ENCODE measurements at places on chromosomes 4 and X.
A peak's percentile ranks its signal among the peaks of the same experiment; 100 is the strongest.

DNA sequence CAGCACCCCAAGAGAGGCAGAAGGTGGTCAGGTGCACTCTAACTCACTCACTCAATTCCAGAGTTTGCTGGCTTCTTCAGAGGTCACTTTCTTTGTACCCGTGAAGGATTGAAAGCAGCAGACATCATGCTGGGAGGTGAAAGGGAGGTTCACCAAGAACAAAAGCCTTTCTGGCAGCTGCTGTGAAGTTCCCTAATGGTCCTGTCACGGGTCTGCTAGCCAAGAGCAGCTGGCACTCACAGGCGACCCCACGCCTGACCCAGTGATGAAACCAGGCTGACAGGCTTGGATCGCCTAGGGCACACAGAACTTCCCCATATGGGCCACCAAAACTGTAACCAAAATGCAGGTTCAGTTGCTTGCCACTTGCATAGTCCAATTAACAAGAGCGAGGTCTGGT lies 11.8 kb downstream of the NUDT11 start:
- DNase-seq = no peak

- DNase-seq = no peak
Measured at GRCh38 chr4:125749354-125749753, 434.6 kb downstream of the FAT4 start.

GRCh38 chrX:66410806-66411205 lies 228.1 kb downstream of the EDA2R start:
- no peak for DNase-seq

GRCh38 chr4:186810613-186811150 lies 87.0 kb upstream of the FAT1 start:
- DNase-seq = no peak

DNA sequence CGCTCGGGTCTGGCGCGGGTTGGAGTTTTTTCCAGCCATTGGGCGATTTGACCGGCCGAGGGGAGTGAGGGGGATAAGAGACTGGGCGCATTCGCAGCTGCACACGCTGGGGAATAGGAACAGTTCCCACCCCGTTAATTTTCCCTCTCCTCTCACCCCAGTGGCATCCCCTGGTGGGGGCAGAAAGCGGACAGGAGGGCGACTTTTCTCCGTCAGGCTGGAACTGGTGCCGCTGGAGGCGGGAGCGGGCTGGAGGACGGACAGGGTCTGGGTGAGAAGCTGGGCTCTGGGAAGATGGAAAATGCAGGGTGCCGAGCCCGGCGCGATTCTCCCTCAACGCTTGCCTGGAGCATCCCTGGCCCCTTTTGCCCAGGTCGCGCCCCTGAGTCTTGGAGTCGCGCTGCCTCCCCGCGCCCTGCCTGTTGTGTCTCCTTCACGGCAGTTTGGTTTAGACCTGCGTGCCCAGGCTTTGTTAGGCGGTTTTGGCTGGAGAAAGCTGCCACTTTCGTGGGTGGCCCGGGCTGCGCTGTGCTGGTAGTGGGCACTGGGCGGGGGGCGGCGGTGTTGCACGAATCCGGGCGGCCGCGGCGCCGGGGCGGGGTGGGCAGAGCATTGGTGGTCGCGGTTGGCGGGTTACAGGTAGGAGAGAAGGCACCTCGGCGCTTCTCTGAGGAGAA lies 2.0 kb downstream of the ADGRL3 start:
- no peak for DNase-seq

GRCh38 chr4:48033825-48034413 lies 17.3 kb downstream of the NIPAL1 start:
- peak; percentile 78 for DNase-seq

DNA sequence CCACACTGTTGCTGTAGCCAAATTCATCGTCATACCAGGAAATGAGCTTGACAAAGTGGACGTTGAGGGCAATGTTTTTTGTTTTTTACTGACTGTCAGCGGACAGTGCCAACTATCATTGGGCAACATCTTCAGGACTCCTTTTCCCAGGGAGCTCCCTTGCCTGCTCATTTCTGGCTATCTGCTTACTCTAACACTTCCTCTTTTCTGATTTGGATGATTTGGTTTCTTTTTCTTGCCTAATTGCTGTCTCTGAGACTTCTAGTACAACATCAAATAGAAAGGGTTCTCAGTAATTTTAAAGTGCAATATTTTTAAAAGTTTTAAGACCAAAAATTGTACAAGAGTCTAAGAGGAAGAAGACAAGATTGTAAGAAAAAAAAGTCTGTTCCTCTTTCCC lies 92.0 kb upstream of the KLHL4 start:
- no peak for DNase-seq

DNA sequence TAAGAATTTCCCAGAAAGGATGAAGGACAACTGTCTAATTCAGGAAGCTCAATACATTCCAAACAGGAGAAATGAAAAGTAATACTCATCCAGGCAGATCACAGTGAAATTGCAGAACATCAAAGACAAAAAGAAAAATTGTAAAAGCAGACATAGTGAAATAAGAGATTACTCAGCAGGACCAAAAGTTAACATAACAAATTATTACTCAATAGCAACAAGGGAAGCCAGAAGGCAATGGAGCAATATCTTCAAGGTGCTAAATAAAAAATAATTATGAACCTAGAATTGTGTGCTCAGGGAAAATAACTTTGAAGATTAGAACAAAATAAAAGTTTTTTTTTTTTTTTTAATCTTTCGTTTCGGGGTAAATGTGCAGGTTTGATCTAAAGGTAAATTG lies 30.5 kb upstream of the ENPP6 start:
- no peak for DNase-seq

- no peak for DNase-seq
Measured at GRCh38 chrX:127324128-127324527, 504.6 kb downstream of the PRR32 start.

DNA sequence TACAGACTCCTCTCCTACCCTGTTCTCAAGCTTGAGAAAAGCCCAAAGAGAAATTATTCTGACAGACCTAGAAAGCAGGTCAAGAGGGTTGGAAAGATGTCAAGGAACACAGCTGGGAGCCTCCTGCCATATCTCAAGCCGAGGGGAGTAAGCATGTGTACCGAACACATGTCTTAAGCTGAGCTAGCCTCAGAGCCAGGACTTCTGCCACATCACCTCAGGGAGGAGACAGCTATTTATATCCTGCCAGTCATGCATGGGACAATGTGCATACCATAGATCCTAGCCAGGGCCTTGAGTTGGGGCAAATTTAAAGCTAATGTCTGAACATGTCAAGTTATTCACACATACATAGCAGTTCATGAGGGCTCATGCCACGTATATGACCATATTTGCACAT lies 11.8 kb downstream of the TMEM31 start:
- DNase-seq = no peak

GRCh38 chrX:87003031-87003430 lies 514.6 kb upstream of the KLHL4 start:
- DNase-seq = no peak

DNA sequence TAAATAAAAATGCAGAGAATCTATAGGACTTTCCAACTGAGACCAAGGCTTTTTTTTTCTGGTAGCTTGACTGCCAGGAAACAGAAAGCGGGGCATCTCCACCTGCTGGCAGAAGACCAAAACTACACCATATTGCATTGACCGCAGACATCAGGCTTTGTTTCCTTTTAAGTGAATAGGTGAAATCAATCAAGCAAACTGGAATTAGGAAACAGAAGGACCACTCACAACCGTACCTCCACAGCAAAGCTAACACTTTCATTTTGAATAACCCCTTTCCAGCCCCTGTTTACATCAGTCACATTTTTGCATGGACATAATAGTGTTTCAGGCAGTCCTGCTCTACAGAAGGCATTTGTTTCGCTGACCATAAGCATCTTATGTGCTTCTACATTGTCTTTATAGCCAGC lies 218.2 kb downstream of the IDS start:
- DNase-seq = peak; percentile 71

DNA sequence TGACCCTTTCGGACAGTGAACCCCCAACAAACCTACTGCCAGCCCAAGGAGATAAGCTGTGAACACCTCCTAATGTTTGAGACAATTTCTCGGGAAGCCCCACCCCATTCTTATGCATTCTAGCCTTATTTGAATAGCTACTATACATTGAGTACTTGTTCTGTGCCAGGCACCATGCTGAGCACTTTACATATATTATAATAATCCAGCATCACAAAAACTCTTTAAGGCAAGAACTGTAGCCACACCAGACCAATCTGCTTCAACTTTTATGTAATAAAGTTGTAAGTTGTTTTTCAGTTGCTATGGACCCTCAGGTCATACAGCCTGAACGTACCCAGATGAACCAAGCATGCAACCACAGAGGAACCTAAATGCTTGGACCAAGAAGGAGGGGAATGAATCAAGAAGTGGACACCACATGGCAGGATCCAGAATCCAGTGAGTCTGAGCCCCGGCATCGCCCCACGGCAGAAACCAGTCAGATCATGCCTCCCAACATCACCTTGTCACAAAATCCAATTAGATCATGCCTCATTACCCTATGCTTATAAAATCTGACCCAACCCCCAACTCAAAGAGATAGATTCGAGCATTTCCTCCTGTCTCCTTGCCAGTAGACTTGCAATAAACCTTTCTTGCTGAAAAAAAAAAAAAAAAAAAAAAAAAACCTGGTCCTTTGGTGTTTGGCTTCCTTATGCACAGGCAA lies 225.0 kb downstream of the QDPR start:
- DNase-seq = no peak

- DNase-seq = no peak
Measured at GRCh38 chr4:187128222-187128621, 404.6 kb upstream of the FAT1 start.

- DNase-seq = no peak
Measured at GRCh38 chrX:3230496-3230895, 116.0 kb downstream of the MXRA5 start.

Measured in activated CD8-positive, alpha-beta memory T cell treated with anti-CD3 and anti-CD28 coated beads for 24 hours (primary cell).